Cerebellum (tissue), 4 donors: ENCODE measurements at places on chromosomes 4 and X. TPM values are rescaled to one million over a fixed set of nuclear protein-coding genes. Genes with fewer than 3 reads are reported as not detected.

Gene PDZD4
- 89.6 TPM for total RNA-seq

Gene NUDT11
- total RNA-seq, result 41.6 TPM

Gene BEX1
- 67.0 TPM for total RNA-seq

Gene RAI2
- 3.2 TPM for total RNA-seq

Gene UGT2A1
- total RNA-seq, result not detected

Gene OPHN1
- total RNA-seq, result 43.2 TPM

Gene NAP1L5
- total RNA-seq, result 28.4 TPM

Gene PCDH7
- 92.5 TPM for total RNA-seq

Gene DTHD1
- 2.1 TPM for total RNA-seq

Gene GC
- not detected for total RNA-seq

Gene DKK2
- total RNA-seq, result 3.9 TPM

Gene CT45A3
- not detected for total RNA-seq

Gene PNMA3
- 8.1 TPM for total RNA-seq

Gene FAAH2
- 1.5 TPM for total RNA-seq

Gene SMIM43
- not detected for total RNA-seq

Gene RAB33A
- 13.5 TPM for total RNA-seq

Gene AKAP4
- not detected for total RNA-seq

Gene SOD3
- 0.54 TPM for total RNA-seq

Gene LSM6
- total RNA-seq, result 40.6 TPM

Gene FAM120C
- 12.0 TPM for total RNA-seq

Gene UBA6
- total RNA-seq, result 102 TPM

Gene TMEM47
- total RNA-seq, result 48.0 TPM
